Hematopoietic multipotent progenitor cell treated with erythropoietin and hydrocortisone succinate and interleukin-3 and kit ligand, for 15 days (in vitro differentiated cells): ENCODE measurements at places on chromosomes 1 and 21.

DNA sequence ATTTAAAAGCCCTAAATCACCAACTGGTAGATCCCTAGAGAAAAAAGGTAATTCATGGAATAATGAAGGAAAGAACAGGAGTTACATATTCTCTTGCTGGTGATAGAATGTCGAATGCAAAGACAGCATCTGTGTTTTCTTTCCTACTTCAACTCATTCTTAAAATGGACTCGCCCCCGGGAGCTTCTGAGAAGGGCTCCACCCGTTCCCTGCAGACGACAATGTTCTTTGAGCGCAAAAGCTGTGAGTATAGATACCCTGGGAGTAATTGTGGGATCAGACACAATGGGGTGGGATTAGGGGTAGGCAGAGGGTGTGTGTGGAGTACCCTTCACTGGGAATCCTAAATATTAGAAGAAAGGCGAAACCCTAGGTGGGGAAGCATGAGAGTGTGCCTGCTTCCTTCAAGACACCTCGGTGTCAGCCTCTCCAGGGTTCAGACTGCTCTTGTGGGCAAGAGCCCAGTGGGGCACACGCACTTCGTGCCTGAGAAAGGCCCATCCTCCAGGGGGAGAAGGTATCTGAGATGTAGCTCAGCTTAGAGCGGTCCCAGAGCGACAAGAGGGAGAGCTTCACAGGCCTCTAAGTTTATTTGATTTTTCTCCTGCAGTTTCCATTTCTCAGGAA, 123.3 kb upstream of the DPYD start:
- DNase-seq = no peak

DNA sequence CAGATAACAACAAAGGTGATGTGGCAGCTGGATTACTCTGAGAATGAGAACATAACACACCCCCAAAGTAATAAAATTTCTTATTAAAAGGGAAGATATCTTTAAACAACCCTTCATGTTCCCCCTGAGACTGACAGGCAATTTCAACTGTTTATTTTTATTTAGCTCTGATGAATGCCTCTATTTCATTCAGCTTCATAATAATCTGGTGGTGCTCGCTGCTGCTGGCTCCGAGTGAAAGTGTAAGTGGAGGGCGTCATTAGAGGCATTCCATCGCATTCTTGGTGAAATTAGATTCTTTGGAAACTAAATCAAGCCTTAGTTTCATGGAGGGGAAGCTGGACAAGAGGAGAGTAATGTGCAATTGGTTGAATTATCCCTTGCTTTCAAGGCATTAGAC, 128.9 kb downstream of the GRIK1 start:
- DNase-seq = no peak

DNA sequence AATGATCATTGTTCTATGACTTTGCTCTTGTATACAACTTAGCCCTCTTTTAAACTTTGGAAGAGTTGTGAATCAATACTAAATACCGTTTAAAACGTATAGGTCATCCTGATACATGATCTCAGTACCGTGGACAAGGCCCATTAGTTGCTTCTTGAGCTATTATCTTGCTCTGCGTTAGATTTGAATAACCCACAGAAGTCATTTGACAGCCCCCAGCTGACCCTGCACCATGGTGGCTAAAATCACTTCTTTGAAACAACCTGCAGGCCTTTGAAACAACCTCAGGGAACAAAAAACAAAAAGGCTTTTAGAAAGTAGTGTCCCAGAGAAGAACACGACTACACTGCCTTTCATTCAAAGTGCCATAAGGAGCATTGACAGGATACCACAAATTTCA, 473.0 kb upstream of the ADGRL2 start:
- DNase-seq = no peak

- no peak for DNase-seq
Measured at GRCh38 chr1:205988585-205988995, 14.6 kb downstream of the RAB7B start.

DNA sequence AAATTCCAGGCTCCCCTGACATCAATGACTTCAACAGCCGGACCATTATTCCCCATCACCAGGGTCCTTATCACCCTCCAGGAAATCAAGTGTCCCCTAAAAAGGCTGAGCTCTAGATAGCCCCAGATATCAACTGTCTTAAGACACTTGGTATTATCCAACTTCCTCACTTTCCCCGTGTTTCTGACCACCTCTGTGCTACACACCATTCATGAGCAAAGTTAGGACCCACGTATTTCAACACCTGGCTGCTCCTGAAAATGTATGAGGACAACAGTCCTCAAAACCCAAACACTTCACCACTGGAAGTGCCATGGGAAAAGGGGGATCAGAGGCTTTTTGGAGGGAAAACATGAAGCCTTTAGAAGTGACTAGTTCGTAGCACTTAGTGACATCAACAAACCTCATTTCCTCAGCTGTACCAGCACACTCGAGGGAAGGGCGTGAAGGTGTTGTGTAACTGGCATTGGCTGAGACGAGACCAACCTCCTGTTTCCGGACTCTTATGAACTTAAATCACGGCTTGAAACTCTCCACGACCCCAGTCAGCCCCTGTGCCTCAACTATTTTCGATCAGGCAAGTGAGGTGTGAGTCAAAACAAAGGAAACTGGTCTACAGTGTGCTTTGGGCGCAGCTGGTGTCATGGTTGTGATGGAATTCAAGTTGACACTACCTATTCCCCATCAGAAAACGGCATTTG, 4.1 kb upstream of the CHD5 start:
- DNase-seq = no peak

DNA sequence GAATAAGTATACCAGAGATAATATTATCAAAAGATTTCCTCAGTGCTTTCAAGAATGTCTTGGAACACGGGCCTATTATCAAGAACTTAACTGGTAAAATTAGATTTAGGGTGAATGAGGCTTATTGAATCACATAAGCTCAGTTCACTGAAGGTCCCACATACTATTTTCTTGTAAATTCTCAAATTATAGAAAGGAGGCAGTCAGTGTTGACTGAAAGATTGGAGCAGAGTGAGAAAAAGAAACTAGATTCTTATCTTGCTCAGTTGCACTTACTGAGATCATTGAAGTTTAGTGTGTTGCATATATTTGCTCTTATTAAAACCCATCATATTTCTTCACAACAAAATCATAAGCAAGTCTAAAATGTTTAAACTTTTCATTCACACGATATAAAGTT, 3.9 kb upstream of the RGS1 start:
- DNase-seq = no peak

GRCh38 chr1:231423648-231424047, 1.6 kb upstream of the EGLN1 start:
- DNase-seq = no peak

DNA sequence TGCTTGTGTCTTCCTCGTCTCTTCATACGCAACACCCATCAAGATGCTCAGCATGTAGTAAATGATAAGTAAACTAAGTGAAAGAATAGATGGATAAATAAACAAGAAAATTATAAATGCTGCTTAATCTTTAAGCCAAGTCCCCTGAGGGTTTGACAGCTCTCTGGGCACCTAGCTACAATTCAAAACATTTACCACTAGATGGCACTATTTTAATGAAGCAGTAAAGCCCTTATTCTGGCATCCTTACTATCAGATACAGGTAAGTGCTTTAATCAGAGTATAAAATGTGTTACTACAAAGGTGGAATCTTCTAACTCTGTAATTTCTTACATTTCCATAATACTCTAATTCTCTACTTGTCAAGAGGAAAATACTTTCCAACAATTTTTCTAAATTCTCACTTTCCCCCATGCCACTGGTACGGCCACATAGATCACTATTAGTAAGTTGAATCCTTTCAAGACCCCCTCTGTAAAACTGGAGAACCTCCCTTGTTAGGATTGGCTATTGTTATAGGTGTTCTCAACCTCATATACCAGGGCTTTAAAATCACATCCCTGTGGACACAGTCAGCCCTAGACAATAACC, 137.8 kb downstream of the BARHL2 start:
- DNase-seq = peak; percentile 58

DNA sequence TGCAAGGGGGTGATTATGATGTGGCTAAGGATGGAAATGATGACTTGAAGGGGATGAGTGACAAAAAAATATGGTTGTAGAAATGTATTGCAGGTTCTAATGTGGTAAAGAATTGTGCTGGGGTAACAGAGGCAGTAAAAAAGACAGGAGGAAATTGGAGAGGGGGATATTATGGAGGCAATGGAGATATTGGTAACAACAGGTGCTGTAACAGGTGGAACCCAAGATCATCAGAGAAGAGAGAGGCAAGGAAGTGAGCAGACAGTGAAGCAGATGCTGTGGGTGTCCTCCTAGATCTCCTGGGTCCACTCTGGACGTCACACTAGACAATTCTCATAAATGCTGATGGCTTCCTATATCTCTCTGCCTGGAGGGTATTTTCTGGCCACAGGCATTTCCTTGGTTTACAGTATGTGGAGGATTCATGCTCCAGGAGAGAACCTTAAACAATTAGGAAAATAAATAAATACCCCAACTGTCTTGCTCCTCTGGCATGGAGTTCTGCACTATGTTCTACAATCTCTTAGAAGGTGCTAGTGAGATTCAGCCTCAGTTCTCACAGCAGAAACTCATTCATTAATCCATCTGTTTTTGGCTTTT, 620.3 kb upstream of the PLXNA2 start:
- DNase-seq = no peak

DNA sequence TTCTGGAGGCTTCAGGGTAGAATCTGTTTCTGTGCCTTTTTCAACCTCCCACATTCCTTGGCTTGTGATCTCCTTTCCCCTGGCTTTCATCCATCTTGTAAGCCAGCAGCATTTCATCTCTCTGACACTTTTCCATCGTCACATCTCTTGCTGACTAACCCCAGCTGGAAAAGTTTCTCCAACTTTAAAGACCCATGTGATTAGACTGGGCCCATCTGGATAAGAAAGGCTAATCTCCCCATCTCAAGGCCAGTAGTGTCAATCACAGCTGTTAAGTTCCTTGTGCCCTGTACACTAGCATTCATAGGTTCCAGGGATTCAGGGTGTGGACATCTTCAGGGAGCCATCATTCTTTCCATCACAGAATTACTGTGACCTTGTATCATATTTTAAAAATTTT, 452.1 kb downstream of the TTLL7 start:
- DNase-seq = no peak

DNA sequence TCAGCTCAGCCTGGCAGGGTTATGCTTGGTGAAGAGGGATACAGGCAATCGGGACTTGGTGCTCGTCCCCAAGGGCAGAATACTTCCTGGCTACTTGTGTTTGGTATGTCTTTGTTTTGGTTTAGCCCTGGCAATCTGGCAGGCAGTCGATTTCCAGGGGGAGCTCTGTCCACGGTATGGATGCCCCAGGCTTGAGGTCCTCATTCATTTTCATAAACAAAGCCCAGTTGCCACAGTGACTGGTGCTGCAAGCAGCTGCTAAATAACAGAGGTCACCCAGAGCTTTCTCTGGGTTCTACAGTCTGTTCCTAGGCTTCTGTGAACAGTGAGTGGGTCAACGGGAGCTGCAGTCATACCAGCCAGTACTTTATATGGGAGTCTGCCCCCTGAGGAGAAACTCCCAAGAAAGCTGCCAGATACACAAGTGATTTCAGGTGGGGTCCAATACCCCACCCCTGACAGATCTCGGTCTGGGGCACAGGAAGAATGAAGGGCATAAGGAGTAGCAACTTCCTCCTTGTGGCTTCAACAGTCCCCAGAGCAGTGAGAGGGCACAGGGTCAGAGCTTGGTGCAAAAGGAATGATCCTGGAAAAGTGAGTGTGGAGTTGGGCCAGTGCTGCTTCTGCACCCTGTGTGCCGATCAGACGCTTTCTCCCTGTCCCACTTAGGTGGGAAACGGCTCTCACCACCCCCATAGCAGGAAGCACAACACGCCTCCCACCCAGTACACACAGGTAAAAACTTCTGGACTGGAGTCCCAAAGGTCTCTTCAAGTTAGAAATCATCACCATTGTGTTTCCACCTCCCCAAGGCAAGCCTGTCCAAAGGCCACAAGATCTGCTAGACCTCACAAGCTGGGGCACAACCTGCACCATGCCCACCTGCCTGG, 55.5 kb downstream of the TGFBR3 start:
- DNase-seq = no peak

GRCh38 chr1:109365642-109366204, 32.0 kb downstream of the SORT1 start:
- no peak for DNase-seq

- no peak for DNase-seq
Measured at GRCh38 chr1:228767636-228768354, 32.5 kb downstream of the RHOU start.

DNA sequence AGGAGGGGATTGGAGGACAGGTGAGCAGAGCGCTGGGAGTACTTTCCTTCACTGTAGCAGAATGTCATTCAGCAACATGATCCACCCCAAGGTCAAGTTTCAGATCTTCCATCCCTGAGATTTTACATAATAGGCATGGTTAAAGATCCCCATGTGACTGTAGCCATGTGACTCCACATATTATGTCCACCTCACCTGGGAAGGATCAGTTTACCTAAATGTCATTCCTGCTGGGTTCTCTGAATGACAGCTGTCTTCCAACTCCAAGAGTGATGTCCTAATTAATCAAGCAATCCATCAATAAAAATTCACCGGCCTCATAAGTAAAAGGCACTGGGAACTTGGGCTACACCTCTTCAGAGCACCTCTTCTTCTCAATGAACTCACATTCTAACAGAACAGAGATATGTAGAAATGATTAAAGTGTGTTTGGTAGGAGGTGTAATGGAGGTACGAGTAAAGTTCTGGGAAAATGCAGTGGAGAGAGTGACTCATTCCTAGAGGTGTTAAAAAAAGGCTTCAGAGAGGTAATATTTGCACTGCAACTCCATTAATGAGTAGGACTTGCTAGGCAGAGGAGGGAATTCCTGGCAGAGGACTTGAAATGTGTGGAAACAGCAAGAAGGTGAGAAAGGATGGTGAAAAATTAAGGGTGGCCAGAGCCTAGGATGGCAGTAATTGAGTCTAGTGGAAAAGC, 22.2 kb upstream of the MAPKAPK2 start:
- no peak for DNase-seq

GRCh38 chr1:198793714-198794113, 154.9 kb downstream of the PTPRC start:
- DNase-seq = no peak

DNA sequence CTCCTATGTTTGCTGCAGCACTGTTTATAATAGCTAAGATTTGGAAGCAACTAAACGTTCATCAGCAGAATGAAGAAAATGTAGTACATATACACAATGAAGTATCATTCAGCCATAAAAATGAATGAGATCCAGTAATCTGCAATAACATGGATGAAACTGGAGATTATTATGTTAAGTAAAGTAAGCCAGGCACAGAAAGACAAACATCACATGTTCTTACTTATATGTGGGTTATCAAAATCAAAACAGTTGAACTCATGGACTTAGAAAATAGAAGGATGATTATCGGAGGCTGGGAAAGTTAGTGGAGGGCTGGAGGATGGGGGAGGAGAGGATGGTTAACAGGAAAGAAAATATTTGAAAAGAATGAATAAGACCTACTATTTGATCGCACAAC, 1017.6 kb downstream of the KCNT2 start:
- no peak for DNase-seq

DNA sequence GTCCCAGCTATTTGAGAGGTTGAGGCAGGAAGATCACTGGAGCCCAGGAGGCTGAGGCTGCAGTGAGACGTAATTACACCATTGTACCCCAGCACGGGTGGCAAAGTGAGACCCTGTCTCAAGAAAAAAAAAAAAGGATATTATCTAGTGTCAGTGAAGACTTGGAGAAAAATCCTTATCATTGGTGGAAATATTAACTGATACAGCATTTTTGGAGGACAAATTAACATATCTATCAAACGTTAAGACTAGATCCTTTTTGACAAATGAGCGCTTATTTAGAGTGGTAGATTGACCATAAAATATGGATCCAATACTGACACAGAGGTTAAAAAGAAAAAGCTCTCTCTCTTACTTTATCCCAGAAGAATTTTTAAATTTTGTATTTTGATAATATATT, 35.2 kb upstream of the DYRK1A start:
- no peak for DNase-seq

GRCh38 chr1:151372058-151372934, at the start of gene SELENBP1:
TSS of gene SELENBP1 (minus strand) at chr1:151372705. CDS start at chr1:151372641, 64 bp downstream.
- peak; percentile 89 for DNase-seq
